ENCODE measurements at places on chromosomes 16 and 17.

DNA sequence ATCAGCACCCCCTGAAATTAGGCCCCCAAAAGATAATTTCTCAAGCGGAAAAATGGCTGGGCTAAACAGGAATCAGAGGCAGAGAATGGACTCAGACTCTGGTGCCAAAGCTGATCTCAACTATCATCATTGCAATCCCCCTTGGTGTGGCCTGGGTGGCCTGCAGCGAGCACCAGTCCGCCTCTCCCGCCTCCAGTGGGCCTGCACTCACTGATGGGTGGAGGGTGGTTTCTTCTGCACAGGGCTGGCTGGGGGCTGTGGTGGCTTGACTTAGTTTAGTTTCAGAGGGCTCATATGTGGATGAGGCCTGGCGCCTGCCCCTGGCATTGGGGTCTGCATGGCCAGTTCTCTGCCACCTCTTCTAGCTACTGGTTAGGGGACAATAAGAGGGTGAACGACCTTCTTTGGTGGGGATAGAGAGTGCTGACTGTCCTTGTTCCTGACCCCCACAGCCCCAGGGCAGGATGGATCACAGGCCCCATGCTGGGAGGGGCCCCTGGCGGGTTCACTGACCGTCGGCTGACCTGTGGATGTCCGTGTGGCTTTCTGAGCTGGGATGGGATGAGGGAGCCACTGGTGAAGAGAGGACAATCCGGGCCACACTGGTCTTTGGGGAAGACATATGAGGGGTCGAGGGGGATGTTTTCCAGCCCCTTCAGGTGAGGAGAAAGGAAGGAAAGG lies 62.7 kb downstream of the SNX20 start:
- DNase-seq: no peak

DNA sequence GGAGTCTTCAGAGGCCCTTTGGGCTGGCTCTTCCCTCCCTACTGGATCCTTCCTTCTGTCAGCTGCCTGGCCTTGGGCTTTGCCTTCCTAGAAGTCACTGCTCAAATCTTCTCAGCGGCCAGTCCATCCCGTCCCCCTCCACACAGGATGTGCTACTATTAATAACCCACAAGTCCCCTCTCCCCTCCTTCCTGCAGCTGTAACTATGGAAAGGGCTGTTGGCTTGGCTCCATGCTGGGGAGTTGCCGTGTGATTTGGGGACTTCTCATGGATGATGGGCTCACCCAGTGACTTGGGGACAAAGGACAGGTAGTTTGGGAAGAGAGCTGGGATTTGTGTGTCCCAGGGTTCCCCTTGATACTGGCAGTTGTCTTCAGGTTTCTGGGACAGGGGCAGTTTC lies 19.4 kb downstream of the TMEM94 start:
- DNase-seq: no peak

GRCh38 chr17:37261286-37261685 lies 114.5 kb upstream of the C17orf78 start:
- no peak for DNase-seq

DNA sequence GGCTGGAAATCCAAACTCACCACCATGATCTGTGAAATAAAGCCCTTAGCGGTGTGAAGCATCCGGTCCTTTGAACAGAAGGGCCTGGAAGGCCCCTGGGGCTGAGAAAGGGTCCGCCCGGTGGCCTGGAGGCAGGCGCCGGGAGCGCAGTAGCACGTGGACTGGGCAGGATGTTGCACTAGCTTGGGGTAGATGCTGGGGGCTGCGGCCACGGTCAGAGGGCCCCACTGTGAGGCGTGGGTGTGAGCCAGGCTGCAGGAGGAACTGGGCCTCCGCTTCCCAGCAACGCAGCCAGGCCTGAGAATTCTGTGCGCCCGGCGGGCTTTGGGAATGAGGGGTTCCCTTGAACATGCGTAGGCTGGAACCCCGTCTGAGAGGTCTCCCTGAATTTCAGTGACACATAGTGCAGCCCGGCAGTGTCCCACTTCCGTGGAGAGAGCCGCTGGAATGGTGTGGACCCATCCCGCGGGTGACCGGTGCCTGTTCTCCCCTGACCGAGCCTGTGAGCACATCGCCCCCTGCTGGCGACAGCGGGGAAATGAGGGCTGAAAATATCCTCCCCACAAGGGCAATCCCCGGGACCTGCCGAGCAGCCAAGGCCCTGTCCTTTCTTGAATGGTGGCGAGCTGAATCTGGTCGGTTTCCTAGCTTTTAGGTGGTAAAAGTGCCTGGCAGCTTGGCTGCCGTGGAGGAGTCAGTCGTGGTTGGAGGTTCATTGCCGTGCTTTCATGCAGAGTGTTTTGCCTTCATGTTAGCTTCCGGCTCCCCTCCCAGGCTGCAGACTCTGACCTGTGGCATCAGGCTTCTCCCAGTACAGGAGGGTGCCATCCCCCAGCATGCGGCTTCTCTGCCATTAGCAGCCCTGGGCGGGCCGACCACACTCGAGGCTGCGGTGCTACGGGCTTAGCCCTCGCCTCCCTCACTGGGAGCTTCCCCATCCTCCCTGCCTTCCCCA lies 43.8 kb downstream of the DNAJA2 start:
- peak; percentile 72 for DNase-seq

GRCh38 chr16:5298202-5298601 lies 200.6 kb upstream of the EEF2KMT start:
- DNase-seq: no peak

DNA sequence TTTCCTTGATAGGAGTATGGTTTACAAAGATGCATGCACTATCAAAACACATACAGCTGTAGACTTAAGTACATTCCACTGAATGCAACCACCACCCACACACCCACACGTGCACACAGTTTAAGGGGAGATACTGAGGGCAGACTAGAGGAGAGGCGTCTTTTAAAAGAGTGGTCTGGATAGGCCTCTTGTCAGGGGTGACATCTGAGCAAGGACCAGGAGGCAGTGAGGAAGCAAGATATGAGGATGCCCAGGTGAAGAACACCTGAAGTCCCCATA lies 12.6 kb downstream of the MPHOSPH6 start:
- DNase-seq: no peak

- DNase-seq: peak; percentile 85
Measured at GRCh38 chr17:17810084-17810894, 26.5 kb downstream of the SREBF1 start.

DNA sequence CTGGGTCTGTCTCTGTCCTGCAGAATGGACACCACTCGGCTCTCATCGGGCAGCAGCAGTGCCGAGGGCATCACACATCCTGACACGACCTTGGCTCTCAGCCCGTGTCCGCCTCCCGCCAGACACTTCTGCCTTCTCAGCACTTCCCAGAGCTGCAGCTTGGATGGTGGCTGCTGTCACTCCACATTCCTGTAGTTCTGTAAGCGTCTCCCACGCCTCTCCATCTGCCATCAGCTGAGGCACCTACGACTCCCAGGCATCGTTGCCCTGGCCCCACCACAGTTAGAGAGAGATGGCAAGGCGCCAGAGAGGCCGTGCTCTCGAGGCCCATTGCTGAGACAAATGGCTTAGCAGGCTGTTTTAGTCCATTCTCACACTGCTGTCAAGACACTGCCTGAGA lies 195.9 kb upstream of the CHMP6 start:
- DNase-seq: peak; percentile 27

- no peak for DNase-seq
Measured at GRCh38 chr16:56063111-56063510, 128.2 kb upstream of the GNAO1 start.

GRCh38 chr17:17216776-17217175 lies 10.6 kb upstream of the PLD6 start:
- DNase-seq: peak; percentile 74

- DNase-seq: no peak
Measured at GRCh38 chr16:4257646-4258556, 14.9 kb downstream of the TFAP4 start.

DNA sequence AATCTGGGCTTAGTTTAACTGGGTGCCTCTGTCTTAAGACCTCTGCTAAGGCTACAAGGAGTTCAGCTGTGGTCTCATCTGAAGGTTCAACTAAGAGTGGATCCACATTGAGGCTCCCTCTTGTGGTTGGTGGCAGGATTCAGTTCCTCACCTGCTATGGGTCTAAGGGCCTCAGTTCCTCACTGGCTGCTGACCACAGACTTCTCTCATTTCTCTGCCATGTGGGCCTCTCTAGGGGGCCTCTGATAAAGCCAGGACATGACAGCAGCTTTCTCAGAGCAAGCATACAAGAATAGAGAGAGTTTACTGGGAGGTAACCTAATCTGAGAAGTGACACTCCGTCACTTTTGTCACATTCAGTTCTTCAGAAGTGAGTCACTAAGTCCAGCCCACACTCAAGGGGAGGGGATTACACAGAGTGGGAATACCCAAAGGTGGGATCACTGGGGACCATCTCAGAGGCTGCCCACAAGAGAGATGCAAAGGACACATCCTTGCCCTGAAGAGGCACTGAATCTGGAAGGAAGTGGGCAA lies 19.2 kb upstream of the ABAT start:
- DNase-seq: no peak

GRCh38 chr16:17543073-17543472 lies 72.3 kb upstream of the XYLT1 start:
- DNase-seq: no peak

DNA sequence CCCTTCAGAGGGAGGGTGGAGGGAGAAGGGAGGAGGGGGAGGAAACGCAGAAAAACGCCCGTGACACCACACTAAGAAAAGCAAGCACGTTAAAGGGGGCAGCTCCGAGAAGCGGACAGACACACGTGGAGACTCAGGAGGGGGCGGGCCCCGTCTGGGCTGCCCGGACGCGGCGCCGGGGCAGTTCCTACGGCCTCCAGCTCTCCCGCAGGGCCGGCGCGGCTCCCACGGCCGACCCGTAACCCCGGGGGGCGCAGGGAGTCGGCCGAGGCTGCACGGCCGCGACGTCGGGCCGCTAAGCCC lies 362 bp downstream of the KLHDC4 start:
- DNase-seq: no peak

DNA sequence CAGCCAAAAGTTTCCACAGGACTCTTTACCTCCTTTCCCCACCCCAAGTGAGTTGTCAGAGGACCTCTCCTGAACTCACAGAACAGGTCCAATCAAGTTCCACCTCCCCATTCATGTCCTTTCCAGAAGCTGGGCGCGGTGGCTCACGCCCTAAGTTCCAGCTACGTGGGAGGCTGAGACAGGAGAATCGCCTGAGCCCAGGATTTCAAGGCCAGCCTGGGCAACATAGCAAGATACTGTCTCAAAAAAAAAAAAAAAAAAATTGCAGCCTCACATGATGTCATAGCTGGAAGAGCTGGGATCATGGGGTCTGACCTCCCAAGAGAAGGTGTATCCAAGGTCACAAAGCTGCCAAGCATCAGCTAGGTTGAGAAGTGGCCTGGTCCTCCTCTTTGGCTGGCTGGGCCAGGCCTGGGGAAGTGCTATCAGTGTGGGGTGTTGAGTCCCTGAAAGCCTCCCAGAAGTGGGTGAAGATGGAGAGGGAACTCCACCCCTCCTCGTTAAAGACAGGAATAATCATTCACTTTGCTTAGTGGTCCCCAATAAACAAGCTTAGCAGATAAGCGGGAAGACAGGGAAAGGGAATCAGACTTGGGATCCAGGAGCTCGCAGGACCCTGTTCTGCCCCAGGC lies 5.5 kb upstream of the MNT start:
- DNase-seq: no peak

GRCh38 chr17:18038149-18038850 lies 668 bp downstream of the ATPAF2 start:
- DNase-seq: no peak

DNA sequence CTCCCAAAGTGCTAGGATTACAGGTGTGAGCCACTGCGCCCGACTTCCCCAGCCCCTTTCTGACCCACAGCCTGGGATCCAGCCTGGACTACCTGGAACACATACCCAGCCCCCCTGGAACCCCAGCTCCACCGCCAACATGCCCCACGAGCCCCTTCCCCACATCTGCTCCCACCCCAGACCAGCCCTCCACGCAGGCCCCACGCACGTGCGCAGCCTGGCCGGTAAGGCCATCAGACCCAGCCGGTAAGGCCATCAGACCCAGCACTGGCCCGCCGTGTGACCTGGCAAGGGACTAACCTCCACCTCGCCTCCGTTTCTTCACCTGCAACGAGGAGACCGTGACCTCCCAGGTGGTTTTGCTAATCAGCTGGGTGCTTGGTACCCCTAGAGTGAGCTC lies 46.5 kb downstream of the RPH3AL start:
- no peak for DNase-seq

DNA sequence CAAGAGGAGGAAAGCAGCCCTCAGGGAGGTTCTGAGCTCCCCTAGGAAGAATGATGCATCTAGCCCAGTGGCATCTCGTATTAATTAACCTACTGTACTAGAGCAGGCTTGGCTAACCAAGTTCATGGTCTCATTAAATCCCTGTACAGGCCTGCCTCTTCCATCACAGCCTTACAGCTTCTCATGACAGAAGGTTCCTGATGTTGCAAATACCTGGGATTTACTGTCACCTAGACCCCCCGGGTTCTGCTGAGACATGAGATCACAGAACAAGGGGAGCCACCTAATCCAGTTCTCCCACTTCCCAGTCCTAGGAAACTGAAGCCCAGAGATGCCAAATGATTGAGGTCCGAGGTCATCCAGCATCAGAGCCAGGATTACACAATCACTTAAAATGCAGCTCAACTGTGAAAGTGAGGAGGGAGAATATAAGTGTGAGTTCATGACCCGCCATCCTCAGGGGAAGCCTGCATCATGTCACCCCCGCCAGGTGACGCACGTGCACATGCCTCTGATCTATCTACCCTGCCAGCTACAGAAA lies 23.9 kb downstream of the ACLY start:
- DNase-seq: peak; percentile 24

- DNase-seq: no peak
Measured at GRCh38 chr17:64260886-64261285, 2.2 kb downstream of the TEX2 start.

DNA sequence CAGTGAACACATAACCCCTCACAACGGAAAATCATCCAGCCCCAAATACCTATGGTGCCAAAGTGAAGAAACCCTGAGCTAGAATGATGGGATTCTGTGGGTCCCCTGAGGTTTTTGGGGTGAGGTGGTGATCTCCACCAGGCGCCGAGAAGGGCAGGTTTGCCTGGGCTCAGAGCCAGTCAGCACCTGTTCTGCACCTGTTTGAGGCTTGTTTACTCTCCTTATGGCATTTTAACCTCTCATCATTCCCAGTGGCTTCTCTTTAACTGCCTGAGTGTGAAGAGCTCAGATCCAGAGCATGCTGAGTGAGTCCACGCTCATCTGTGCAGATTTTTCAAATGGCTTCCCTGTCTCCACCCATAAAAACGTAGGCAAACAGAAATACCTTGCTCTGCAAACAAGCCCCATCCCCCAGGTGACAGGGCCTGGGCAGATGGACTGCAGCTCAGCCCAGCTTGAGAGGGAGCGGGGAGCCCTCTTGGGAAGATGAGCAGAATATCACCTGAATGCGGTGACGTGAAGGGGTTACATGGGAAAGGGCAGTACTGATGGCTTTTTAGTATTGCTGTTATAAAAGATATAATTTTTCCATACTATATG lies 40.1 kb upstream of the CLEC19A start:
- DNase-seq: no peak

GRCh38 chr17:15249487-15249886 lies 15.6 kb downstream of the PMP22 start:
- no peak for DNase-seq

- DNase-seq: no peak
Measured at GRCh38 chr17:76119409-76120371, 16.1 kb upstream of the EXOC7 start.

DNA sequence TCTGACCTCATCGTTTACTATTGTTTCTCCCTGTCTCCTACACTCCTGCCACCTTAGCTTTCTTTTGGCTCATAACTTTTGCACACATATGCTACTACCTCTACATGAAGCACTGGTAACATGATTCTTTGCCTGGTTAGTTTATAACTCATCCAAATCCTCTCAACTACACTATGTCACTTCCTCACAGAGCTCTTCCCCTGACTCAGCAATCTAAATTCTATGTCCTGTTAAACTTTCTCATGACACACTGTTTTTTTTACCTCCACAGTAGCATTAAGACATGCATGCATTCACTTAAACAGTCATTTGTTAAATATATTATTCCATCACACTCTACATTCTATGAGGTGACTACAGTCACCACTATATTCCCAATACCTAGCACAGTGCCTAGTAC lies 19.7 kb downstream of the APPBP2 start:
- no peak for DNase-seq

Data from thyroid gland (tissue), 4 donors.